ENCODE measurements at places on chromosomes 12 and 14. TPM values are rescaled to one million over a fixed set of nuclear protein-coding genes. Genes with fewer than 3 reads are reported as not detected.

DNA sequence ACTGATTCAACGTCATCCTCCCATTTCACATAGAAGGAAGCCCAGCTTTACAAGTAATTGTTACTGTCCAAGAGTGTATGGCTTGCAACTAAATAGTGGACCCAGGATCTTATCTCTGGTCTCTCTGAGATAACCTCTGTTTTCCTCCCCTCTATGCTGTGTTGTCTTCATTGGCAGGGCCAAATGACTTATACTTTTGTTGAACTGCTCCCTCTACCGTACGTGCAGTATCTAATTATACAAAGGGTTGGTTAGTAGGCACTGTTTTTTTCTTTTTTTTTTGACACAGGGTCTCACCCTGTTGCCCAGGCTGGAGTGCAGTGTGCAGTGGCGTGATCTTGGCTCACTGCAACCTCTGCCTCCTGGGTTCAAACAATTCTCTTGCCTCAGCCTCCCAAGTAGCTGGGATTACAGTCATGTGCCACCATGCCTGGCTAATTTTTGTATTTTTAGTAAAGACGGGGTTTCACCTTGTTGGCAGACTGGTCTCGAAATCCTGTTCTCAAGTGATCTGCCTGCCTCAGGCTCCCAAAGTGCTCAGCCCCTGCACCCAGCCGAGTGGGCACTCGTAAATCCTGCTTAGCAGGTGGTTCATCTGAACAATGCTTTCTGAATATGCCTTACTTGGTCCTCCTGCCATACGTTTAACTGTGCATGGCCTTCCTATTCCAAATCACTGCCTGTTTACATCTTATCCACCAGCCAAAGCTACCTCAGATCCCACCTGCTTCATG, 162.1 kb downstream of the ADCK1 start:
- no peaks in the 10 kb centered on the region for H3K4me1 ChIP-seq
- no peak overlapping the region for H3K4me3 ChIP-seq
- H3K27me3 ChIP-seq: peaks cover 8% of the 10 kb centered on the region
- no peak for DNase-seq

- no peak overlapping the region for H3K27ac ChIP-seq
- H3K27me3 ChIP-seq: no peaks in the 10 kb centered on the region
- no peaks in the 10 kb centered on the region for H3K4me1 ChIP-seq
- no peaks in the 10 kb centered on the region for H3K36me3 ChIP-seq
- no peak overlapping the region for H3K4me3 ChIP-seq
Measured at GRCh38 chr12:47878293-47878917, 26.4 kb downstream of the VDR start.

DNA sequence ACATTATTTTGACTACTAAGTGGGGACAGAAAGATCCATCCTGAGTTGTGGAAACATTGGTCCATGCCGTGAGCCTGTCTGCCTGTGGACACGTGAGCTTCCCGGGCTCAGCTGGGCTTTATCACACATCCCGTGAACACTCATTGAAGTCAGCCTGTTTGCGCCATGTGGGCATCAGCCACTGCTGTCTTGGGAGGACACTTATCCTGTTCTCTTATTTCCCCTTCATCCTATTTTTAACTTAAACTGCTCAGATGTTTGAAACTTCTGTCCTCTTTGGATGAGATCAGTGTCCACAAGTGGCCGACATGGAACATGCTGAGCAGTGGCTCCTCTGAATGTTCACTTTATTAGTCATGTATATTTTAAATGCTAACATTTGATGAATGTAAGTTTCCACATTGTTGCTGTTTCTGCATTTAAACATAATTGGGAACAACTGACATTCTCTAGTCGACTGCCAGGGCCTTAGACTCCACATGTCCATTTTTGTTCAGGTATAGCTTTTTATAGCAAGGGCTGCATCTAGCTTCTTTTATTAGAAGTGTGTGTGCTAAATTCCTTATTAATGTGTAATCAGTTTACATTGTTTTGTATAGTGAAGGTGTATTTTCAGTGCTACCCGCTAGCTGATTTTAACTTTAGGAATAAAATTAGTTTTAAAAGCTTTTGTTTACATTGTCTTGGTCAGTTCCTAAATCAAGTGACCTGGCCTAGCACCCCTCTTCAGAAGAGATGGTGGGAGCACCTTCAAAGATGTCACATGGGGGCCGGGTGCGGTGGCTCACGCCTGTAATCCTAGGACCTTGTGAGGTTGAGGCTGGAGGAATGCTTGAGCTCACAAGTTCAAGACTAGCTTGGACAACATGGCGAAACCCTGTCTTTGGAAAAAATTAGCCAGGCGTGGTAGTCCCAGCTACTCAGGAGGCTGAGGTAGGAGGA, 24.0 kb downstream of the RNF34 start:
- H3K36me3 ChIP-seq: peaks cover 34% of the 10 kb centered on the region
- no peaks in the 10 kb centered on the region for H3K4me1 ChIP-seq
- H3K27ac ChIP-seq: peak overlapping the region; percentile 88

- H3K27me3 ChIP-seq: no peaks in the 10 kb centered on the region
- H3K36me3 ChIP-seq: peaks cover 1% of the 10 kb centered on the region
- peak overlapping the region; percentile 96 for H3K4me3 ChIP-seq
- H3K27ac ChIP-seq: peak overlapping the region; percentile 100
- DNase-seq: peak; percentile 83
- peaks cover 7% of the 10 kb centered on the region for H3K4me1 ChIP-seq
Measured at GRCh38 chr14:55052269-55052930, 953 bp downstream of the MAPK1IP1L start.

- H3K4me3 ChIP-seq: no peak overlapping the region
- no peak for DNase-seq
- no peak overlapping the region for H3K27ac ChIP-seq
- H3K36me3 ChIP-seq: no peaks in the 10 kb centered on the region
Measured at GRCh38 chr12:103637429-103637828, 50.4 kb downstream of the STAB2 start.

- no peak for DNase-seq
- H3K4me1 ChIP-seq: no peaks in the 10 kb centered on the region
- H3K36me3 ChIP-seq: no peaks in the 10 kb centered on the region
- no peak overlapping the region for H3K4me3 ChIP-seq
- no peaks in the 10 kb centered on the region for H3K27me3 ChIP-seq
- peak overlapping the region; percentile 63 for H3K27ac ChIP-seq
Measured at GRCh38 chr14:36238666-36239363, 62.3 kb upstream of the PTCSC3 start.

The PIK3C2G gene
- total RNA-seq: 4.8 TPM

The C12orf50 gene
- 0.06 TPM for total RNA-seq

Data from lung (tissue), 17 donors.